ENCODE measurements at places on chromosomes 12 and 14.

DNA sequence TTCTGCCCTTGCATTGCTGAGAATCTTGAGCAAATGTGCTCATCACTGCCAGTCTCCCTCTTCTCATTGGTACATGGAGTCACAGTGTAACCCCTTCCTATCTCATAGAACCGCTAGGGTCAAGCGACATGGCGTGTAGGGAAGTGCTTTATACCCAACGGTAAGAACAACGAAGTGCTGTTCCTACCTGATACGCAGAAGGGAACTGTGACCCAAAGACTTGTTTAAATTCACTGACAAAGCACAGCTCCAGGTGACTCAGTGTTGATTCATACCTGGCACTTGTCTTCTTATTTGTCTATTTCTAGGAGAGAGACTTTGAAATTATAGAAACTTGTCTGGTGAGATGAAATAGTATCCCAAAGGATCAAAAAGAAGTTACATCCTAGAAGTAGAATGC, 53.7 kb downstream of the FBXL14 start:
- no peak for DNase-seq

GRCh38 chr12:125919856-125920470, 854.7 kb downstream of the AACS start:
- no peak for DNase-seq

DNA sequence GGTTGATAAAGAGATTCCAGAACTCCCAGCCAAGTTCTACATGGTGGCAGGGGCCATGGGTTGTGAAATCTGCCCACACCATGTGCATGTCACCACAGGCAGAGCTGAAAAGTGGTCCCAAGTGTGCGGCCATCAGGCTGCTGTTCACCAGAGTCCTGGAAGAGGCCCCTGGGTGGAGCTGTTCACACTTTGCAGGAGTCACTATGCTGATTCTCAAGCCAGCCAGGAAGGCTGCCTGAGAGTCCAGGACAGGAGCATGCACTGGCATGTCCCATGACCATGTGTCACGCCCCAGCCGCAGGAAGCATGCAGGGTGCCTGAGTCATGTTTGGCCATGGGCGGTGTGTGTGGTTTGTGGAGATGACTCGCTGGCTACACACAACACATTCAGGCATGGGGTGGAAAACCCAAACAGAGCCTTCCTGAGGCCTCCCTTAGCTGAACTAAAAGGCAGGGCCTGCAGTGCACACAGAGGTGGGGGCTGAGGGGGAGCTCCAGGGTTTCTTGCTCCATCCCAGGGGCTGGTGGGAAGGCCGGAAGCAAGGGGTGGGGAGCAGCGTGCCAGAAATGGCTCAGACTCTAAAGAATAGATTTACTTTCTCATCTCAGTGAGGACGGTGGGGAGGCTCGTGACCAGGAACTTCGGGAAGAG, 19.4 kb downstream of the ABCB9 start:
- DNase-seq, result peak; percentile 73

DNA sequence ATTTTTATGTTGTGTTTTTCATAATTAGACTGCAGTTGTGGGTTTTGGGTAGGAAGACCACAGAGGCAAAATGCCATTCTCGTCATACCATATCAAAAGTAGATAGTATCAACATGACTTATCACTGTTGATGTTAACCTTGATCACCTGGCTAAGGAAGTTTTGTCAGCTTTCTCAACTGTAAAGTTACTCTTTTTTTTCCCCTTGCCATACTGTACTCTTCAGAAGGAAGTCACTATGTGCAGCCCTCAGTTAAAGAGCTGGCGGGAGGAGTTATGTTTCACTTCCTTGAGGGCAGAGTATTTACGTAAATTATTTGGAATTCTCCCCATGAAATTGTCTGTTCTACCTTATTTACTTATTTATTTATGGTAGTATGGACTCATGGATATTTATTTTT, 78.7 kb downstream of the PRORP start:
- DNase-seq, result no peak

DNA sequence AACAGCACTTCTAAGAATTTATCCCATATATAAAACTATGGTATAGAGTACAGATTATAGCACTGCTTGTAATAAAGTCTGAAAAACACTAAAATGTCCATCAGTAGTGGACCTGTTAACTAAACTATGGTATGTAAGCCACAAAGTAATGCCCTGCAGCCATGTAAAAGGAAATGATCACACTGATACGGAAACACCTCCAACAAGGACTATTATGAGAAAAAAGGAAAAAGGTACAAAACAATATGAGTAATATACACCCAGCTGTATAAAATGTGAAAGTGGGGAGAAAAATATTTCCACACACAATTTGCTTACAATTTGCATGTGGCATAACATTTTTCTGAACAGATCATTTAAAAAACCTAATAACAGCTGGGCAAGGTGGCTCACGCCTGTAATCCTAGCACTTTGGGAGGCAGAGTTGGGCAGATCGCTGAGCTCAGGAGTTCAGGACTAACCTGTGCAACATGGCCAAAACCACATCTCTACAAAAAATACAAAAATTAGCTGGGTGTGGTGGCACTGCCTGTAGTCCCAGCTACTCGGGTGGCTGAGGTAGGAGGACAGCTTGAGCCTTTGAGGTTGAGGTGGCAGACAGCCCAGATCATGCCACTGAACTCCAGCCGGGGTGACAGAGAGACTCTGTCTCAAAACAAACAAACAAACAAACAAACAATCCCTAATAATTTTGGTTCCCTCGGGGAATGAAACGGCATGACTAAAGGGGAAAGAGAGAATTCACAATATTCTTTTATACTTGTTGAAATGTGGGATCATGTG, 250.5 kb downstream of the MED13L start:
- DNase-seq, result no peak

- DNase-seq, result peak; percentile 75
Observed at GRCh38 chr14:99628887-99629618, 15.9 kb upstream of the HHIPL1 start.

- DNase-seq, result no peak
Observed at GRCh38 chr12:133165776-133166175, 15.5 kb upstream of the ZNF268 start.

GRCh38 chr12:100024974-100025555, 40.3 kb upstream of the ANKS1B start:
- DNase-seq, result no peak

GRCh38 chr12:56391721-56392120, 29.1 kb upstream of the APOF start:
- DNase-seq, result no peak

- no peak for DNase-seq
Observed at GRCh38 chr12:122309564-122310121, 43.3 kb upstream of the VPS33A start.

DNA sequence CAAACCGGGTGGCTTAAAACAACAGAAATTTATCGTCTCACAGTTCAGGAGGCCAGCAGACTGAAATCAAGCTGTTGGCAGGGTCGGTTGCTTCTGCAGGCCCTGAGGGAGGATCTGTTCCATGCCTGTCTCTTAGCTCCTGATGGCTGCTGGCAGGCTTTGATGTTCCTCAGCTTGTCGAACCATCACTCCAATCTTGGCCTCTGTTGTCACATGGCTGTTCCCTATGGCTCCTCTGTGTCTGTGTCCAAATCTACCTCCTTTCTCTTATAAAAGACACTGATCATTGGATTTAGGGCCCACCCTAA, 14.0 kb downstream of the NFATC4 start:
- DNase-seq, result no peak

DNA sequence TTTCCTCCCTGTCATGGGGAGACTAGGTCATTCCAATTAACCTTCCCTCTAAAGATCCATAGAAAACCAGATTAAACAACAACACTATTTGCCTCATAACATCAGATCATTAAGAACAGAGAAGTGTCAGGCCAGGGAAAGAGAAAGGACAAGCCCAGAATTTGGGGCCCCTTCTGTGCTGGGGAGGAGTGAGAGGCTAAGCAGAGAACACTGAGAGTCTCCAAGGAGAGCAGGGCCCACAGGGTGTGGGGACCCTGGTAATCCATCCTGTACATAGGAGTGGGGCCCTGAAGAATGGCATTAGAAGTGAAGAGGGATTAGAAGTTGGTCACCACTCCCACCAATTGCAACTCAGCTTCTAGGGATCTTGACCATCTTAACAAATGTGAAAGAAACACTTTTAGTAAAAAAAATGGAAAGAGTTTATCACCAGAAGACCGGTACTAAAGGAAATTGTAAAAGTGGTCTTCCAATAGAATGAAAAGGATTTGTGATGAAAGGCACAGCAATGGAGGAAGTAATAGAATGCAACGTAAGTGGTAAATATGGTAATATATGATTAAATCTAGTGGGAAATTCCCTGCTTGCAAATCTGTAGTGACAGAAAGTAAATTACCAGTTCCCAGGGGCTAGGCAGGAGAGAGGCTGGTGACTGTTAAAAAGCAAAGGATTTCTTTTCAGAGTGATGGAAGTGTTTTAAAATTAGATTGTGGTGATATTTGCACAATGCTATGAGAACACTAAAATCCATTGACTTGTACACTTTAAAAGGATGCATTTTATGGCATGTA, 14.0 kb upstream of the TMTC1 start:
- no peak for DNase-seq

GRCh38 chr12:68042212-68042699, 53.0 kb downstream of the IFNG-AS1 start:
- no peak for DNase-seq

DNA sequence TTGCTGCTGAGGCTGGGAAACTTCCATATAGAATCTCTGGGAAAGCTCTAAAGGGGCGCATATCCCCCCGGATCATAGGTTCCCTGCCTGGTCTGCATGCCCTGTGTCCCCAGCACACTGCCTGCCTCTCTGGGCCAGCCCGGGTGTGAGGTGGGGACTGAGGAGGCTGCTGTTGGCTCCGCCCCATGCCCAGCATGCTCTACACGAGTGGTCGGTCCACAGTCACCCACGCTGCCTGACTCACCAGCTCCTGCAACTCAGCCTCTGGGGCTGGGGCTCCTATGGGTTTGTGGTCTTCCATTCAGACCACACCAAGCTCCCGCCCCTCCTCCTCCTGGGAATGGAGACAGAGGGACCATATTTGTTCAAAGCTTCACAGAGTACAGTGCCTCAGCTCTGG, 88.5 kb upstream of the ANO2 start:
- DNase-seq, result no peak

- no peak for DNase-seq
Observed at GRCh38 chr12:52183971-52184370, 7.8 kb downstream of the KRT80 start.

DNA sequence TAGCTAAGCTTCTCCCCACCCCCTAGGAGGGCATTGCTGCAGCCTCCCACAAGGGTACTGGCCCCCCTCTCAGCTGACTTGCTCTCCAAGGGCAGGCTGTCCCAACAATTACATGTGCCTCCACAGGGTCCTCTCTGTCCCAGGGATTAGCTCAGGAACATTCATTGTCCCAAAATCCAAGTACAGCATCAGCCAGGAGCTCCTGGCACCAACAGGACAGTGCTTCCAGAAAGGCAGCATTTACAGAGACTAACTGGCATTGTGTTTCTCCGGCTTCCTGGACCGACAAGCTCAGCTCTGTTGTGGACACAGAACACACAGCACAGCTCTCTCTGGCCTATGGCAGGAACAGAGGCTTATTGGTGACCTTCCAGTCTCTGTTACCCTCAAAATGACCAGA, 21.7 kb downstream of the ABCD4 start:
- no peak for DNase-seq

DNA sequence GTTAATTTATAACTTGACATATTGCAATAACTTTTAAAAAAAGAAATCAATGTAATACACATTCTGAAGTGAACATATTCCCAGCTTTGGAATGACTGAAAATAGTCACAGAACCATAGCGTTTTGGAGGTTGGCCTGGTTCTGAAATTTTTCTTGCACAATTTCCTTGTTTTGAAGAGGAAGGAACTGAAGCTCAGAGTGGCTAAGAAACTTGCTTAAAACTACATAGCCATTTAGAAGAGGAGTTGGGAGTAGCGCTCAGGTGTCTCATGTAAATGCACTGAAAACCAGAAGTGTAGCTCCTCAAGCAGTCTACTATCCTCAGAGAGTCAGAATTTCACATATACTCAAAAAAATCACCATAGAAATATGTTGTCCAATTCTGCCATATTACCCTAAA, 41.2 kb downstream of the SLC38A1 start:
- no peak for DNase-seq

- no peak for DNase-seq
Observed at GRCh38 chr12:12127304-12127703, 56.6 kb downstream of the BCL2L14 start.

- no peak for DNase-seq
Observed at GRCh38 chr12:20053782-20054181, 314.6 kb upstream of the PDE3A start.

GRCh38 chr12:30100741-30101140, 317.0 kb upstream of the TMTC1 start:
- no peak for DNase-seq

DNA sequence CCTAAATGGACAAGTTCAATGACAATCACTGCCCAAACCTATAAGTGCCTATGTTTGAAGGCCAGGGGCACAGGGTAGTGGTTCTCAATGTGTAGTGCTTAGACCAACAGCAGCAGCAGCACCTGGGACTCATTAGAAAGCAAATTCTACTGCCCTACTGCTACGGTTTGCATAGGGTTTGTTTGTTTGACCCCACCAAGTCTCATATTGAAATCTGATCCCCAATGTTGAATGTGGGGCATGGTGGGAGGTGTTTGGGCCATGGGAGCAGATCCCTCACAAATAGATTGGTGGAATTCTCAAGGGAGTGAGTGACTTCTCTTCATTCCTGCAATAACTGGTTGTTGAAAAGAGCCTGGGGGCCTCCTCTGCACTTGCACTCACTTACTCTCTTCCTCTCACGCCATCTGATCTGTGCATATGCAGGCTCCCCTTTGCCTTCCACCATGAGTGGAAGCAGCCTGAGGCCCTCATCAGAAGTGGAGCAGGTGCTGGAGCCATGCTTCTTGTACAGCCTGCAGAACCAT, 39.5 kb downstream of the PPM1H start:
- no peak for DNase-seq

GRCh38 chr14:31283578-31284252, 76.1 kb upstream of the HECTD1 start:
- DNase-seq, result no peak

GRCh38 chr12:104519190-104520019, 62.7 kb downstream of the CHST11 start:
- no peak for DNase-seq

DNA sequence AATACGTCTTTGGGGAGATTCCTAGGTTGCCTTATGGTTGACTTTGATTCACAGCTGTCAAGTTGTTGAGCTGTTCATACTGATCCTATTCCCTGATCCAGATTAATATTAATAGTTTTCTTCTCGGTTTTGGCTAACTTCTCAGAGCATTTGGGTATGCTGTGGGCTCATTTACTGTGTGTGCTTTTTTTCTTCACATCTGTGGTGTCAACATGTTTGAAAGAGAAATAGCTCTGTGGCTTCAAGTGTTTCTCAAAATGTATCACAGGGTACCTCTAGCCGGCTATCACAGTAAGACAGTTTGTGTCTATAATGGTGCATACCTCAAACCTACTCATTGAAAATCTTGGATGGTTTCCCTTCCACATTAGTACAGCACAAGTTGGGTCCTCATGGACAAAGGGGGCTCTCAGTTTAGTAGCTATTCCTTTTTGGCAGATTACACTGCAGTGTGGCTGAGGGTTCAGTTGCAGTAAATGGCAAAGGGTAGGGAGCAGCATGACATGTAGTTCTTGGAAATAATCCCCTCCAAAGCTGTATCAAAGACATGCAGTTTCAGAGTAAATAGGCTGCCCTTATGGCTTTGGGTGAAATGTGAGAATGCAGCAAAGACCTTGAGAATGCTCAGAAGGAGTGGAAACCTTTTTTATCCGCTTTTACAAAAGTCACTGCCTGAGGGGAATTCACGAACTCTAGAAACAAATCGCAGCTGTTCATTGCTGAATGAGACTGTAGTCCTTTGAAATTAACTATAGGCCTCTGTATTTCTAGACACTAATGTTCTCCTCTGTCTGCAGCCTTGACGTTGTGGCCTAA, 102.4 kb upstream of the ATF1 start:
- DNase-seq, result no peak

GRCh38 chr14:23168246-23168645, 15.2 kb downstream of the SLC7A8 start:
- DNase-seq, result no peak

Data from activated CD4-positive, CD25-positive, alpha-beta regulatory T cell treated with anti-CD3 and anti-CD28 coated beads, Interleukin-2, amount 50 U/mL, for 72 hours (primary cell).